NCI-H524 (cell line): ENCODE measurements at places on chromosomes 1 and 21.

DNA sequence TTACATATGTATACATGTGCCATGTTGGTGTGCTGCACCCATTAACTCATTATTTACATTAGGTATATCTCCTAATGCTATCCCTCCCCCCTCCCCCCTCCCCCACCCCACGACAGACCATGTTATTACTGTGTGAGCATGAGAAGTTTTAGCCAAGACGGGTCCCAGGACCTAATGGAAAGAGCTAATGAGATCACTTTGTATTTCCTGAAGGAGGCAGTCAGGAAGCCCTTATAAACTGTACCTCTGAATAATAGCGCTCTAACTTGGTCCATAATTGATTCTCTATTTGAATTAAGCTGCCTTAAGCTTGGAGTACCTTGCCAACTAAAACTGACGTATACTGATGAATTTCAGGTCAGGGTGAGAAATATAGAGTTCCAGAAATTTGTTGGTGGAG lies 4.1 kb upstream of the NEGR1 start:
- DNase-seq, result no peak

DNA sequence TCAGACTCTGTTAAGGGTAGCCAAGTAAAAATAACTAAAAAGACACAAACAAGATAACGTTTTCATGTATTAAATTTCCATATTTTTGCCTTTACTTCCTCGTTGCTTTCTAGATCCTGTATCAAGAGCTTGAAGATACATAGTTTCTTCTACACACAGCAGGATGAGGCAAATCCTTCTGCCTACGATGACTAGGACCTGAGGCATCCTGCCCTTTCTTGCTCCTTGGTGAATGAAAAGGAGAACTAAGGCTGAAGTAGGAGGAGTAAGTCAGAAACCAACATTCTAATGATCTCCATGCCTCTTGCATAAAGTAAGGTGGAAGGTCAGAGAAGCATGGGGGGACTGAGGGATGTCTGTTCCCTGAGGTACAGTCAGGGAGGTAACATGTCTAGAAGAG lies 102.6 kb downstream of the GPATCH2 start:
- no peak for DNase-seq

DNA sequence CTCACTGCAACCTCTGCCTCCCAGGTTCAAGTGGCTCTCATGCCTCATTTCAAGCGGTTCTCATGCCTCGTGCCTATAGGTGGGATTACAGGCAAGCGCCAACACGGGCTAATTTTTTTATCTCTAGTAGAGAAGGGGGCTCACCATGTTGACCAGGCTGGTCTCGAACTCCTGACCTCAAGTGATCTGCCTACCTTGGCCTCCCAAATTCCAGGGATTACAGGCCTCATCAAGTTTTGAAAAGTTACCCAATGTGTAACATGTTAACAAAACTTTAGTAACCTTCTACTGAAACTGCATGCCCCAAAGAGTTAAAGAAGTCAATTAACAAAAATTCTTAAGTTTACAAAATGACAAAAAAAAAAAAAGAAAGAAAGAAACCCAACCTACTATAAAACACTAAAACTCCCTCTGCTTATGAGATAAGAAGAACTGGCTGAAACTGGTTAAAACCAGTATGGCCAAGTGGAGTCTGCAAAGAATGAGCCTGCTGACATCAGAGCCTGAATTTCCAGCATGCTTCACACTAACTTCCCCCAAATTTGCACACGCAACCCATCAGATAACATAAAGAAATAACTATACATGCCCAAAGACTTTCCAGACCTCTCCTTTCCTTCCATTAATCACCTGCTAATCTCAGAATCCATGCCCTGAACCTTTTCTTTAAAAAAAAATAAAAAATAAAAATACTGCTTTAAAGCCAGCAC lies 25.5 kb upstream of the PSMG1 start:
- DNase-seq, result no peak

DNA sequence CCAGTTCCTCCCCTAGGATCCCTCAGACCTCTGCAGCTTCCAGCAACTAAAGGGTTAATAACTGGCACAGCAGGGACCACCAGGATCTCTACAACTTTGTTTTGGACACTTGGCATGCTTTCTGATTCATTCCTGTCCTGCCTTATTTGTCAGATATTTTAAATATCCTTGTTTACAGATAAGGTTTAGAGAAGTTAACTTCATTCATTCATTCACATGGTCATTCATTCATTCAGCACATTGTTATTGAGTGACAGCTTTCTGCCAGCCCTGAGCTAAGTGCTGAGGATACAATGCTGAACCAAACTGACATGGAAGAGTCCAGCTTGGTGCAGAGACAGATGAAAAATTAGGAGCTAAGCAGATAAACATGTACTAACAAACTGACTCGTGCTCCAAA lies 8.8 kb upstream of the PHC2 start:
- no peak for DNase-seq

GRCh38 chr1:40423264-40423642 lies 27.0 kb upstream of the ZFP69B start:
- DNase-seq, result no peak

GRCh38 chr21:40631211-40631610 lies 215.7 kb downstream of the DSCAM start:
- DNase-seq, result no peak

- DNase-seq, result no peak
Measured at GRCh38 chr1:44523593-44524591, 118.8 kb downstream of the RNF220 start.

DNA sequence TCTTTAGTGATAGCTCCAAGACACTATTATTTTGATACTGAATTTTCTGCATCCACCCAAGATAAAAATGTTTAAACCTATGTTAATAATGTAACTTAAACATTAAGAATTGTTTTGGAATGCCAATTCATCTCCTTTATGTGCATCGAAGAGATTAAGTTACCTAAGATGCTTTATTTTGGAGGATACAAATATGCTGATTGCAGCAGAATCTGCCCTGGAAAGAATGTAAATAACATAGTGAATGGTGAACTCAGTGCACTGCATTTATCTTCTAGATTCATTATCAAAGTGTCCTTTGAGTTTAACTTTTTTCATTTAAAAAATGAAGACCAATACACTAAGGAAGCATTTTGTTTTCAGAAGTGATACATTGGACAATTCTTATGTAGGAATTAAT lies 757.2 kb downstream of the MRPL39 start:
- no peak for DNase-seq

- DNase-seq, result no peak
Measured at GRCh38 chr1:157932069-157932468, 61.4 kb upstream of the KIRREL1 start.

GRCh38 chr1:116182019-116182714 lies 71.0 kb downstream of the MAB21L3 start:
- DNase-seq, result no peak
